ENCODE measurements at places on chromosomes 2 and 18.

DNA sequence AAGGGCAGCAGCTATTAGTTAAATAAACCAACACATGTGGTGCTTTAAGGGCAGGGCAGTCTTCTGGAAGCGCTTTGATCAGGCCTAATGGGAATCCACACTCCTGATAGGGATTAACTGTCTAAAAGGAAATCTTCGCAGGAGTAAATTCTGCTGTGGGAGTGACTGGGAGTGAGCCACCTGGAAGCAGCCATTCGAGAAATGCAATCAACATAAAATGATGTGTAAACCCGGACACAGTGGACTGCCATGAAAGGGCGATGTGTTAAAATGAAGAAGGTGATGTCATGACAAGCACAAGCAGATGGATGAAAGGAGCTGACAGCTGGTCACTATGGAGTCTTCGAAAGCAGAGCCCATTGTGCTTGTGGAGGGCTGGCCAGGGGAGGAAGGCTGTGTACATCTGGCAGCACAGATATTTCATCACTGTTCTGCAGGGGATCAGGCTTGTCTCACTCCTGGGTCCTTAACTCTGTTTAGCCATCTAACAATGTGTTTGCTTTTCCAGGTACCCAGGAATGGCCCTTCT lies 24.8 kb upstream of the GALNT14 start:
- no peak for DNase-seq

- no peak for DNase-seq
Measured at GRCh38 chr2:133532919-133533318, 35.3 kb downstream of the NCKAP5 start.

GRCh38 chr2:188623995-188624643 lies 332.4 kb downstream of the GULP1 start:
- no peak for DNase-seq

DNA sequence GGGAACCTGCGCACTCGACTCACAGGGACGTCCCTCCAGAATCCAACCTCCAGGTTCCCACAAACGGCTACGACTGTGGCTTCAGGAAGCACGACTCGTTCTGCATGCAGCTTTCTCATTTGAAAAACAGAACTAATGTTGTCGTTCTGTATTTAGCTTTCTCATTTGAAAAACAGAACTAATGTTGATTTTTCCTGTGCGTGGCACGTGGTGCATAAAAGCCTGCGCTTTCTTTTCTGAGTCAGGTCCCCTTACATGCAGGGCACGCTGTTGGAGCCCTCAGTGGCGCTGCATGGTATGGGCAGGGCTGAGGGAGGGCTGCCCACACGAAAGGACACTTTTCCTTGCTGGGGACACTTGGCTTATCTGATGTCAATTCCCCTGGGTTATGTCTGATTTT lies 124.3 kb downstream of the TMEM18 start:
- no peak for DNase-seq

GRCh38 chr2:149536649-149537048 lies 50.9 kb downstream of the MMADHC start:
- no peak for DNase-seq

DNA sequence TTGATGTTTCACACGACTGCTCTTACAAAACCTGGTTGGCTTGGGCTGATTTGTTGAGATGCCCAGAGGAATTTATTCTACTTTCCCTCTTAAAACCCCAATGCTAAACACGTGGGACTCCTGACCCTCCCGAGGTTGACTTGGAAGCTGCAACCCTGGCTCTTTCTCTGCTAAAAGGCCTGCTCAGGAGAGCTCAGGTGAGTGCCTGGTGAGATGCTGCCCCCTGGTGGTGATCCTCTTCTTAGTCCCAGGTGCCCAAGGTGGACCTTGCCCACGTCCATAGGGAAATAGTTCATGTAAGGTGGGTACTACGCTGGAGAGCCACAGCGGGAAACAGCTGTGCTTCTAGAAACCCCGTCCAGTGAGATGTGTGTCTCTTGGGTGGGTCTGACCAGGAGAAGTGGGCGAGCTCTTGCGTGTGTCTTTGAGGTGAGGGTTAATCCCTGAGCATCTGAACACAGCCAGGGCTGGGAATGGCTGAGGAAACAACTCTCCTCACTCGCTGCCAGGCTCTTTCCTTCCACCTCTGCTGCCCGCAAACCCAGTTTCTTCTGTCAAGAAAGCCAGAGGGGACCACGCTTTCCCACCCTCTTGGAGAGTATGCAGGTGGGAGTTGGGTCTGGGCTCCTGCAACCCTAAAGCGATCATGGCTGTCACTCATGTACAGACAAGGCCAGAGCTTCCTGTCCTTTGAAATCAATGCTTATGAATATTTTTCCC lies 25.5 kb upstream of the PXDN start:
- no peak for DNase-seq

DNA sequence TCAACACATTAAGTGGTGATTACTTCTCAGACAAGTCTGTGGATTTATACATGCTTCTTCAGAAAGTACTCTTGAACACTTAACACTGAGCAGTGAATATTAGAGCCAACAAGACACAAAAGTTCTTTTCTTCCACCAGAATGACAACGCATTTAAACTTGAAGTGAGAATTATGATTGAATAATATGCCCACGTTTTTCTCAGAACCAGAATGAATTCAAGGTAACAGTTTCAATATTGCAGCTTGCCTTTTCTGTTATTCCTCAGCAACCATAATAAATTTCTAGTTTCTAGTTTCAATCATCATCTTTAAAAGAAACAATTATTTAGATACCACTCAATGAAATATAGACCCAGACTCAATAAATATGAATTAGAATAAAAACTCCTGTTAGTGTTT lies 547.0 kb downstream of the NUP35 start:
- DNase-seq: no peak

GRCh38 chr2:71045865-71046548 lies 22.4 kb upstream of the NAGK start:
- DNase-seq: no peak

DNA sequence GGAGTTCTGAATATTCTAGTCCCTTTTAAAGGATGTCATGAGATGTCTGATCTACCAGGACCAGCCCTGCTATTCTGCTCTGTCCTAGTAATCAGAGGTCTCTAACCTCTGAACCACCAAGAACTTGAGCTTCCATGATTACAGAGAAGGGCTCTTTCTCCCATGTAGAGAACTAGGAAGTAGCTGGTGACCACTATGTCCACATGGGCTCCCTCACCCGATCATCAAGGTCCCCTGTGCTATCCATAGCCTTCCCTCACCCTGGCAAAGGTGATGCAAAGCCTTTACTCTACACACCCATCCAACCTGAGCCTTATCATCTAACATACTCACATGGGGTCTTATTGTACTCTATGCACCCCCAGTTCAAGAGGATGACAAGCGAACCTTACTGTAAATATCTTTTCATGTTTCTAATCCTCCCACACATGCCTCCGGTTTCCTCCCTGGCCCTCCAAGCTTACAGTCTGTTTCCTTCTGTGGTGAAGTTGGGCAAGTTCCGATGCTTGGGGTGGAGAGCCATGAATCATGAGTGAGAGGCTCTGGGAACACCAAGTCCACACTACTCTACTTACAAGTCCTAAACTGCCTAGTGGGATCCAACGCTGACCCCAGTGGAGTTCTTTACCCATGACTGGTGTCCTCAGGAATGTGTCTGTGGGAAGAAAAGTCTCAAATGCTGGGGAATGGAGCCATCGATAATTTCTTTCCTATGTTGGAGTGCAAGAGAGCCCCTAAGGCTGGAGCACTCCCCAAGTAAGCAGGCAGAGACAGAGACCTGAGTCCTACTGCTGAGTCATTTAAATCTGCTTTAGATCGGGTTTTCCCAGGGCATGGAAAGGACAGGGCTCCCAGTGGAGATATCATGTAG lies 73.3 kb upstream of the KLF7 start:
- DNase-seq: no peak

Data from activated naive CD4-positive, alpha-beta T cell (primary cell).